ENCODE measurements at places on chromosomes 1 and 21. TPM values are rescaled to one million over a fixed set of nuclear protein-coding genes. Genes with fewer than 3 reads are reported as not detected.

DNA sequence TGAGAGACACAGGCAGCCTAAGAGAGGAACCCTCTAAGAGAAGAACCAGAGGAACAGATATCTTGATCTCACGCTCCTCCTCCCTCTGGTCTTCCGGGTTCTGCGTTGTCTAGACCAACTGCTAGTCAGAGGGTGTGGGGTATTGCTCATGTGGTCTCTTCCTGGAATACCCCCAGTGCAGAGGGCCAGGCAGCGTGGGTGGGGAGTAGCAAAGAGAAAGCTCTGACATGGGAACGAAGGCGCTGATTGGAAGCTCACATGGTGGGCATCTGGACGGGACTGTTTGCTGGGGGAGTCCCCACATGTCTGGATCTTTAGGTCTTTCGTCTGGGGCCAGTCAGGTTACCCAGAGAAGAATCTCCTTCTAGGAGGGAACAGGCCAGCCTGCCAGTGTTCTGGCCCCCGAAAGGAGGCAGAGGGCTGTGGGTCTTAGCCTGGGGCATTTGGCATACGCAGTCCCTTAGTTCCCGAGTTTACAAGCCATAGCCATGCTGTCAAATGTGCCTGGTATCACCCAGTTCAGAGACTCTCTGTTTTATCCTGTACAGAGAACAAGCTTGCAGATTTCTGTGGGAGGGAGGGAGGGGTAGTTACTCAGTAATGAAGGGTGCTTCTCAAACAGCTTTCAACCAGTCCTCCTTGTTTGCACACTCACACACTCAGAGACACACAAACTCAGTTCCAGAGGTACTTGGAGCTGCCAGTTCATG lies 18.3 kb upstream of the IL6R start:
- no peaks in the 10 kb centered on the region for H3K27me3 ChIP-seq
- no peak overlapping the region for H3K27ac ChIP-seq

- peaks cover 8% of the 10 kb centered on the region for H3K27me3 ChIP-seq
- no peak overlapping the region for H3K27ac ChIP-seq
- H3K36me3 ChIP-seq = no peaks in the 10 kb centered on the region
These were observed 11.6 kb upstream of the CD1D start for GRCh38 chr1:158169105-158169504.

GRCh38 chr1:207336559-207337467 lies 15.3 kb downstream of the CD55 start:
- H3K4me3 ChIP-seq = no peak overlapping the region
- H3K27ac ChIP-seq = no peak overlapping the region
- H3K4me1 ChIP-seq = no peaks in the 10 kb centered on the region

Gene TTC22
- total RNA-seq = 0.17 TPM

Gene CBR1
- total RNA-seq = 130 TPM

Data from esophagus muscularis mucosa (tissue), 4 donors.